ENCODE measurements at places on chromosomes 5 and 9.

DNA sequence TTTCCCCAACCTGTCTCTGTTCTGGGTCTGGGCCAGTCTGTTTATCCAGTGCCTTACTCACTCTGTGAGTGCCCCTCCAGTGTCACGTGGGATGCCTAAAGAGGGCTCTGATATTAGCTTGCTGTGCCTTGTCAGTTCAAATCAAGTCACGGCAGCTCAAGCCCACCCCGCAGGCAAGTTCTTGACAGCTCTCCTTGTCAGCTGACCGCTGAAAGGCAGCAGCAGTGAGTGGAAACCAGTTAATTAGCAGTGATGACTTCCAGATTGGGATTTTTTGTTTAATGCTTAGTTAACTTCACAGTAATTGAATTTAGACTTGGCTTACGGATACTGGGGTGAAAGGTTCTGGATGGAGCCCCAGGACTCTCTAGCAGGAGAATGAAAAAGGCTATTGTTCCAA lies 210.1 kb downstream of the PSAT1 start:
- no peak for DNase-seq

DNA sequence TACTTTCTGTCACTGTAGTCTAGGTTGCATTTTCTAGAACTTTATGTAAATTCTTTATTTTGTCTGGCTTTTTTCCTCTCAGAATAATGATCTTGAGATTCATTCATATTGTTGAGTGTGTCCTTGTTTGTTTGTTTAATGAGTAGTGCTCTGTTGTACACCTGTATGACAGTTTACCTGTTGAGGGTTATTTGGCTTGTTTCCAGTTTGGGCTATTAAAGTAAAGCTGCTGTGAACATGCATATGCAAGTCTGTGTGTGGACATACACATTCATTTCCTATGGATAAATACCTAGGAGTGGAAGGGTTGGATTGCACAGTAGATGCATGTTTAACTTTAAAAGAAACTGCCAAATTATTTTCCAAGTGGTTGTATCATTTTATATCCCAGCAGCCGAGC lies 30.4 kb downstream of the MVB12B start:
- DNase-seq, result no peak

GRCh38 chr5:169581580-169582227 lies 1.9 kb upstream of the SPDL1 start:
- peak; percentile 29 for DNase-seq

GRCh38 chr5:72486371-72486770 lies 20.8 kb downstream of the ZNF366 start:
- DNase-seq, result no peak

- DNase-seq, result no peak
These were observed 1407.8 kb upstream of the C9orf72 start for GRCh38 chr9:28981129-28981528.

- no peak for DNase-seq
These were observed 564 bp upstream of the AIF1L start for GRCh38 chr9:131095666-131096268.

GRCh38 chr9:70392189-70392588 lies 22.3 kb downstream of the KLF9 start:
- no peak for DNase-seq

DNA sequence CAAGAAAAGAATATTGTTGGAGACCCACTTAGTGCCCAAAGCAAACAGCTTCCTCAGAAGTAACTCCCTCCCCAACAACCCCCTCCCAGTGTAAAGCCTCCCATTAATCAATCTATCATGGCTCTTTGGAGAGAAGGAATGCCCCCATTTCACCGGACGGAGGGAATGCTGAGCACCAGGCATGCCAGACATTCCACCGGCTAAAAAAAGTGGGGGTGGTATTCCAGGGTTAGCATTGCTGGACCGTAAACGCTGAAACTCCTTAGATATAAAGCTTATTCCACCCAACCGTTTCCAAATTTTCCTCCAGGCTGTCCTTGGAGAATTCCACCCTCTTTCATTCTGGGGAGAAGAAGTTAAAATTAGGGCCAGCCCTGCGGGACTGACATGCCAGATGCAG lies 363 bp upstream of the MAMDC2 start:
- DNase-seq, result no peak

- DNase-seq, result no peak
These were observed 98.6 kb upstream of the MSX2 start for GRCh38 chr5:174625591-174626350.

DNA sequence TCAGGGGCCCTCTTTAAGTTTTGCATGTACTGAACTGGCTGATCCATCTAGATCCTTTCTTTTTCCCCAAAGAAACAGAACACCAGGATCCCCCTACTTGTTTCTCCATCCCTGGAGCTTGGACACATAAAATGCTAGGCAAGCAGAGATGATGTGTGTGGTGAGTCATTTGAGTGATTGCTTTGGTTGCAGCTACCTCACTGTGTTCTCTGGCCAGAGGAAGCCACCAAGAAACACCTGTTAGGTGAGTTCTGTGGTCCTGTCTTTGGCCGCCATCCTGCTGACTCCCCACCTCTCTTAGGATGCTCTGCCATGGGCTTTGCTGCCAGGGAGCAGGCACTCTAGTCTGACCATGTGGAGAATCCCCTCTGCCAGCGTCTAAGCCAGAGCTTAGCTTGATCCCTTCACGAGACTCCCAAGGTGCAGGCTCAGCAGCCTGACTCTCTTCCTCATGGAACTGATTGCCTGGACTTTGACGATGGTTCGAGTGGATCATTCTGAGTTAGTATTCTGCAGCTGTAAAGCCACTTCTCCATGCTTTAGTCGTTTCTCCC lies 27.3 kb upstream of the DENND1A start:
- DNase-seq, result no peak
